ENCODE measurements at places on chromosomes 5 and 9. TPM values are rescaled to one million over a fixed set of nuclear protein-coding genes. Genes with fewer than 3 reads are reported as not detected.

Gene C9orf40
- 2.2 TPM for polyA plus RNA-seq

Gene GCNT4
- 10.1 TPM for polyA plus RNA-seq

Gene PCDHA13
- not detected for polyA plus RNA-seq

Gene ARHGEF28
- 2.8 TPM for polyA plus RNA-seq

Gene ARL14EPL
- polyA plus RNA-seq = not detected

Gene ATP10B
- polyA plus RNA-seq = not detected

DNA sequence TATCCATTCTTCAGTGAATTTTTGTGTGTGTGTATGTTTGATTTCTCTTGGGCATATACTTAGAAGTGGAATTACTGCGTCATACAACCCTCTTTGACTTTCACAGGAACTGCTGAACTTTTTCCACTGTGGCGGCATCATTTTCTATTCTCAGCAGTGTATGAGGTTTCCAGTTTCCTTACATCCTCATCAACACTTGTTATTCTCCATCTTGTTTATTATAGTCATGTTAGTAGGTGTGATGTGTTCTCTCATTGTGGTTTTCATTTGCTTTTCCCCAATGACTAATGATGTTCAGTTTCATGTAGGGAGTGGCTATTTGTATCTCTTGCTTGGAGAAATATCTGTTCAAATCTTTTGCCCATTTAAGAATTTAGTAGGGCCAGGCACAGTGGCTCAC, 2.6 kb downstream of the ZNF79 start:
- DNase-seq = no peak

DNA sequence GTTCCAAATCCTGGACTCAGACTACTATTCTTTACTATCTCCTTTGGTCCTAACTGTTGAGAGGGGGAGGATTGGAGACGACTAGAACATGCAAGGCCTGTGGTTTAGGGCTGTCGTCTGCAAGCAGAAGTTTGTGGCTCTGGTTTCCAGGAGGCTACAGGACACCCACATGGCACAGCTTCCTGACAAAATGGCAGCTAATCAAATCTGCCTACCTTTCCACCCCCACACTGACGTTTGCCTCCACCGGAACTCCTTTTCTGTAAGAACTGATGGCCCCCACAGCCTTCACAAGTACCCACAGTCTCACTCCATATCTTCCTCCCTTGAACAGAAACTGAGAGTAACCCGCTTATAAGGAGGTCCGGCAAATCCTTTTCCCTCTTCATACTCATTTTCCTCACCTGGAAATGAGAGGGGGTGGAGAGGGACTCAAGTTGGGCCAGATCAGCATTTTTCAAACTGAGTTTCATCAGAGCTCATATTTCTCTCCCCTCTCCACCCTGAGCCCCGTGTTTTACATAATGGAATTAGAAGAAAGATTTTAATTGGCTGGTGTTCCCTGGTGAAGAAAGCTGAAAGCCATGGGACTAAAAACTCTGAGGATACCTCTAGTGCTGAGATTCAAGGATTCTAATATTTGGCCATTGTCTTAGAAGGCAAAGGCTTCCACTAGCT, 5.2 kb downstream of the SLC31A2 start:
- DNase-seq = no peak

- DNase-seq = no peak
Measured at GRCh38 chr5:155080721-155081120, 67.2 kb downstream of the KIF4B start.

DNA sequence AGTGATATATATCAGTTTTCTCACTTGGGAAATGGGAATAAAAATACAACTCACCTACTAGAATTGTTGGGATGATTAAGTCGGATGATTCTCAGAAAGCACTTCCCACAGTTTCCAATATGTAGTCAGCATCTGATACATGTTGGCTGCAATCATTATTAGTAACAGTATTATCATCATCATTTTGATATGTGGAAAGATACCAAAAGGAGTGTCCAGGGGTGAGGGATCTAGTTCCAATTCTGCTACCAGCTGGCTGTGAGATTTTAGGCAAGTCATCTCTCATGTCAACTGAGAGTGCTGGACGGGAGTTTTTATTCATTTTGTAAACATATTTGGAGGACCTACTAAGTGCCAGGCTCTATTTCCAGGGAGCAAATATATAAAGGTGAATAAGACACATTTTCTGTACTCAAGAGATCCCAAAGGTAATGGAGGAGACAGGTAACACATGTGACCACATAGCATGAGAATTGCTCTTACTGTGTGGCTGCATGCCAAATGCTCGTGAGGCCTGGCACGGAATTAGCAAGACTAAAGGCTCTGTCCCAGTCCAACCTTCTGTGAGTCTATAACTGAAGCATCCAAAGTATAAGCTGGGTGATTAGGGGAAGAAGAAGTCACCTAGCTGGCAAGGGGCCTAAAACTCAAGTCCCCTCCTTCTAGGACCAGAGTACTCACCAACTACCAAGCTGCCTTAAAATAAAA, 83.0 kb downstream of the GRIA1 start:
- DNase-seq = no peak

DNA sequence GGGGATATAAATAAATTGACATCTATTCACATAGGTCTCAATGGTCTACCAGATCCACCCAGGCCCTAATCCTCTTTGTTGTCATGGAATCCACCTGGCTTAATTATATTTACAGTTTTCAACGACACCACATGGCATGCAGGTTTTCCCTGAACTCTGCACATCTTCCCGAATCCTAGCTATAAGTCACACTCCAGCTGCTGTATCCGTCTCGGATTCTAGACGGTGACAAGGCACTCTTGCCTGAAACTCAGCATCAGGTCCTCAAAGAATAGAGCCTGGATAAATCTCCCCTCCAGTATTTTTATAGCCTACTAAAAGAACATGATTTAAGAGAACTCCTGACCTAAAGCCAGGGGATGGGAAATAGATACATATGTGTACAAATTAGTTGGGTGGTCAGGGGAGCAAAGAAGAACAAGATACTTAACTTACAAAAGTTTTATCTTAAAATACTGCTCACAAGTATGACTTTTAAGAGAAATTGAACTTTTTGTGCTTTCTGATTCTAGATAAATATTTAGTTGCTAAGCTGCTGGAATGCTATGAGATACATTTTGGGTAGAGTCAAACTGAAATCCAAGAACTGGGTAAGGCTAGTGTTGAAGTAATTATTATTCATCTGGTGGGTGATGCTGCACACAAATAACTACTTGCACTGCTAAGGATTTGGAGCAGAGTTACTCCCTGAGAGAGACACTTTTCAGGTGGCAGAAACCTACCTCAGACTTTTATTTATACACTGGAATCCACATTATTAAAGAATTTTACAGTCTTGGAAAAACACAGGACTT, 187.3 kb downstream of the EFNA5 start:
- DNase-seq = no peak

- peak; percentile 21 for DNase-seq
Measured at GRCh38 chr5:38948501-38948900, 102.7 kb downstream of the OSMR start.

DNA sequence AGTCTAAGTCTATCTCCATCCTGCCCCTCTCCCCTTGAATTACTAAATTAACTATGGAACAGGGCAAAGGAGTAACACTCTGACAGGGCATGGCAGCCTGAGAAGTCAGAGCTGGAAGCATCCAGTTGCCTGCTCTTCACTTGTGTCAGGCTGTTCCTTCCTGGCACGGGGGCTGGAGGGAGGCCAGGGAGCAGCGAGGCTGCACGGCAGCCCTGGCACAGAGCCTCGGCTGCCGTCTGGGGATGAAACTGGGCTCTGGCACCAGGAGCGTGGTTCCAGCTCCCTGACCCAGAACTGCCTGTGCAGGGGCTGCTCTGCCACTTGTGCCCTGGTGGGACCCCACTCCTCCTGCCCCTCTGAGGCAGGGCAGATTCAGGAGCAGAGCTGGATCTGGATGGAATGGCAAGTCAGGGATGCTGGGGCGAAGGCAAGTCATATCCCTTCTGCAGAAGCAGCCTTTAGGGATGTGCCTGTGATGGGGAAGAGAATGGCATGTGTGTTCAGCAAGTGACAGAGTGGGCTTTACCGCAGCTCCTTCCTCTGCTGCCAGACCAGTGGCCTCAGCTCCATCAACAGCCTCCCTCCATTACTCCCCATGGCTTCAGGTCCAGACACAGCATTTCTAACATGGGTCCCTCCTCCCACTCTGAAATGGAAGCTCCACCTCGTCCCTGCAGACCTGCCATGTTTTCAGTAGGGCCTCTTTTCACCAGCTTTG, 42.2 kb upstream of the PDE8B start:
- no peak for DNase-seq

GRCh38 chr5:39948341-39948740, 523.6 kb upstream of the DAB2 start:
- DNase-seq = no peak

- DNase-seq = no peak
Measured at GRCh38 chr5:165903835-165904234, 2387.6 kb upstream of the WWC1 start.

GRCh38 chr5:89729623-89730301, 679.8 kb downstream of the CETN3 start:
- DNase-seq = no peak

DNA sequence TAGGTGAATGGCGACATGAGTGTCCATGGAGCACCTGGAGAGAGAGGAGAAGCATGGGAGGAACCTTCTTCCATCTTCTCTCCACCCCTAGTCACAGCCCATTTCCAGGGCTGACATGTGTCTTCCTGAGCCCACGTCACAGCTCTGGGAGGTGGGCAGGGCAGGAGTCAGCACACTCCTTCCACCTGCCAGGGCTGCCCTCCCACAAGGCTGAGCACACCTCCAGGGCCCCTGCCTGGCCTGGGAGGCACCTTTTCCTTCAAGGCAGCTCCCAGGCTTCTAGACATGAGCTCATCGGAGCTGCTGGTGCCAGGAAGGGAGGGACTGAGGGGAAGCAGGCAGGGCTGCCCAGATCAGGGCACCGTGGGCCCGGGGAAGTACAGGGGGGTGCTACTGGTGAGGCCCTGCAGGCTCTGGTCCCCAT, 13.6 kb upstream of the SYNPO start:
- no peak for DNase-seq

DNA sequence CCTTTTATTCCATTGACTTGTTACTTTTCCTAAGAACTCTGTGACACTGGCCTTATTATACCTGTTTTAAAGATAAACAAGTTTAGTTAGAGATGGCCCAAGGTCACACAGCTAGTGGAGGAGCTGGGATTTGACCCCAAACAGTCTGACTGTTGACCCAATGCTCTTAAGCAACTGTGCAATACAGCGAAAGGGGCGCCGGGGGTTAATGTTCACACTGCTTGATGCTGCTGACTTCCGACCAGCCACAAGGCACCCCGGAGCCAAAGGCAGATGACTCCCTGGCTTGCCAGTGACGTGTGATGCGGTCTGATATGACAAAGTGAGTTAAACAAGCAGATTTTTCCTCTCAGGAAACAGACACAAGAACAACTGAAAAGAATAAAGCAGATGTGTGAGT, 23.9 kb downstream of the PIK3R1 start:
- peak; percentile 48 for DNase-seq

DNA sequence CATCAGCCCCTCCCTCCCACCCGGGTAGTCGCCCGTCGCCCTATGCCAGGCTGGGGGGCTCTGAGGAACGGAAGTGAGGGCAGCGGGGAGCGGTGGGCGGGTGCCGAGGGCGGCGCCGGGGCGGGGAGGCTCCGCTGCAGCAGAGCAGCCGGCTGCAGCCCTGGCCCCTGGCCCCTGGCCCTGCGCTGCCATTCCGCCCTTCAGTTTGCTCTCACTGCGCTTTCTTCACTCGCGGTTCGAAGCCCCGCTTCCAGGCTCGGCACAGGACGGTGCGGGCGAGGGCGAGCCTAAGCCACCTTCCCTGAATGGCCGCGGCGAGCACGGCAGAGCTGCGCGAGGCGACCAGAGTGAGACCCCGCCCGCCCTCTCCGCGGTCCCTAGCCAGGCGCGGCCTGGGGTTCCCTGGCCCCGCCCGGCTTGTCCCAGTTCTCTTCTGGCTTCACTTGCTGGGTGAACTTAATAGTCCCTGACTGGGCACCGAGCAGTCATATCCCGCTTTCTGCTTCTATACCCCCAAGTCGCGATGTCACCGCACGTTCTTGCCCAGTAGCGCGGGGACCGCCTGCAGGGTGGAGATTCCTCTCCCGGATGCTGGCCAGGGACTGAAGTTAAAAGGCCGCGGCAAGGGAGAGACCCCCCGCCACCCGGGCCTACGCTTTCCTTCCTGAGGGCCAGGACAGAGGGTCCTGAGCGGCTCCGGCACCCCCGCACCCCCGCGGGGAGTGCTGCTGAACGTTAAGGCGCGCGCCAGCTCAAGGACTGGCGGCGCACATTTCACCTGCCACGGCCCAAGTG, 623 bp upstream of the TRIM36 start:
- no peak for DNase-seq

DNA sequence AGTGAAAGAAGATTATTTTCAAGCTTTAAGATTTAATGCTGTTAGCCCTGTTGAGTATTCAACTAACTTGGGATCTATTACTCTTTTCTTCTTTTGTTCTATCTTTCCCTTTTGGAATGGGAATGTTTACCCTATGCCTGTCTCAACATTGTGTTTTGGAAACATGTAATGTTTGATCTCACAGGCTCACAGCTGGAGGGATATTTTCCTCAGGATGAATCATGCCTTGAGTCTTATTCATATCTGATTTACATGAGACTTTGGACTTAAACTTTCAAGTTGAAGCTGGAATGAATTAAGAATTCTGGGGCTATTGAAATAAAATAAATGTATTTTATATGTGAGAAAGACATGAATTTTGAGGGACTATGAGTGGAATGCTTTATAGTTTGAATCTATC, 607.8 kb upstream of the PTGER4 start:
- no peak for DNase-seq

DNA sequence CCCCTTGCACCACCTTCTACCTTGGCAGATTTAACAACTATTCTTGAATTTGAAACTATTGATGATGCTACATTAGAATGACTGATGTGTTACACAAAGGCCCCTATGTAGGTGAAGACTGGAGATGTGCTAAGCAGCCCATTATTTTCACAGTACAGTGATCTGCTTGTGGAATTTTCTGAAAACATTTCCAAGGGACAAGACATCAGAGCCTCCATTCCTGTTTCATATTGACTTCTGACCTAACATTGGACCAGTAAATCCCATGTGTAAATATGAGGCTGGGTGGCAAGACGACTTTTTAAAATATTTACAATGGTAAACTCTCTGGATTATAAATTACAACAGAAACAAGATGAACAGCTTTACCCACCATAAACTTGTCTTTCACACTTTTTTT, 265.8 kb upstream of the EFNA5 start:
- DNase-seq = no peak

- no peak for DNase-seq
Measured at GRCh38 chr5:80959138-80959537, 1.0 kb upstream of the RASGRF2 start.

DNA sequence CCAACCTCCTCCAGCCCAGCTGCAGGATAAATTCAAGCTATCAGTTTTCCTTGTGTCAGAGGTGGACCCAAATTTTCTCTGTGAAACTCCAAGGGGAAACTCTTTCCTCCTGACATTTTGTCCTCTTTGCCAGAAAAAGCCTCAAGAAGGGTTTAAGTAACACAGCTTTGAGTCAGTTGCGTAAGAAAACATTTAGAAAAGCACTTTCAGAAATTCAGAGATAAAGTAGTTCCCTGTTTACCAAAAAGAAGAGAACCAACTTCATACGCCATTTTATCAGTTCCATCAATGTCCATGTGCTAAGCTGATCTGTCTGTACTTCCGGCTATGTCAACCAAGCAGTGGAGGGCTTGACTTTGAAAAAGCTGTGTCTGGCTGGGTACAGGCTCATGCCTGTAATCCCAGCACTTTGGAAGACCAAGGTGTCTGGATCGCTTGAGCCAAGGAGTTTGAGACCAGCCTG, 19.9 kb upstream of the SUSD1 start:
- DNase-seq = no peak

GRCh38 chr5:83917261-83917908, 196.7 kb upstream of the HAPLN1 start:
- DNase-seq = no peak

GRCh38 chr5:137836997-137837396, 30.7 kb upstream of the MYOT start:
- DNase-seq = no peak

GRCh38 chr5:14280294-14280854, 137.2 kb downstream of the TRIO start:
- DNase-seq = no peak

Data from BJ (cell line).